ENCODE measurements at places on chromosomes 12 and 14. TPM values are rescaled to one million over a fixed set of nuclear protein-coding genes. Genes with fewer than 3 reads are reported as not detected.

The CLEC4D gene
- total RNA-seq = not detected

The SPIC gene
- not detected for total RNA-seq

- no peak for DNase-seq
These were observed at the start of gene NTS for GRCh38 chr12:85874031-85874461. Gene NTS, plus strand, starts transcription at chr12:85874295. Its CDS starts 109 bp downstream, at chr12:85874404.

GRCh38 chr14:43166163-43166562, 1340.9 kb downstream of the FSCB start:
- DNase-seq = no peak

DNA sequence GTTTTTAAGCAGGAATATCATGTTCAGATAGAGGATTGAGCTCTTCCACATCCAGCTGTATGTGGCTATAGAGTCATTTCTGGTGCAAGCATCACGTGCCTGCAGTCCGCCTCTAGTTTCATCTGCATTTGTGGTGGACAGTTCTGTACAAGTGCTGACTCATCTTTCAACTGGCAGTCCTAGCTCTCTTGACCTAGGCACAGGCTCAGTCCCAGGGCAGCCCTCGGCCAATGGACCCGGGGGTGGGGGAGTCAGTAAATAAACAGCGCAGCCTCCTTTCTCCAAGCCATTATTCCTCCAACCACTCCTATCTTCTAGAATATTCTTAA, 41.8 kb upstream of the FRMD6 start:
- DNase-seq = no peak

DNA sequence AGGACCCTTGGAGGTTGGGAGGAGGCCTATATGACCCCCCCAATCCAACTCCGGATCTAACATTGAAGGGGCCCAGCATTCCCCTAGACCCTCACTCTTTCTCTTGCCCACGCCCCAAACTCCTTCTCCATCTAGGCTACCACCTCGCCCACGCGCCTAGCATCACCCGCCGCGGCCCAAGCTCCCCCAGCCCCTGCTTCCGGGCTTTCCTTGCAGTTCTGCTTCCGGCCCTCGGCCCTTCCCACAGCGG, 445 bp downstream of the CERS5 start:
- no peak for DNase-seq

GRCh38 chr12:3863756-3864155, 9.4 kb downstream of the PARP11 start:
- no peak for DNase-seq

- peak; percentile 37 for DNase-seq
These were observed at the start of gene AVPR1A for GRCh38 chr12:63150713-63151622. Gene AVPR1A, minus strand, starts transcription at chr12:63151201. Its CDS starts 365 bp downstream, at chr12:63150836.

DNA sequence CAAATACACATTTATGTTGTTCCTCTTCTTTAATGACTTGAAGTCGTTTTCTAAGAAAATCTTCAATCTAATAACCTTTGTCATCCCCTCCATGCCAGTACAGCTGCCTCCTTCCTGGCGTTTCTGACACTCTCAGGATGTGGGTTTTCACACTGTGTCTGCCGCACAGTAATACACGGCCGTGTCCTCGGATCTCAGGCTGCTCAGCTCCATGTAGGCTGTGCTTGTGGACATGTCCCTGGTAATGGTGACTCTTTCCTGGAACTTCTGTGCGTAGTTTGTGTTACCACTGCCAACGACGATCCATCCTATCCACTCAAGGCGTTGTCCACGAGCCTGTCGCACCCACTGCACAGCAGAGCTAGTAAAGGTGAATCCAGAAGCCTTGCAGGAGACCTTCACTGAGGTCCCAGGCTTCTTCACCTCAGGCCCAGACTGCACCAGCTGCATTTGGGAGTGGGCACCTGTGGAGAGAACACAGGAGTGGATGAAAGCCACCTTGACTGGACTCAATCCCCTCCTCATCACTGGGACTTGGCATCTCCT, 1095.9 kb downstream of the TMEM121 start:
- DNase-seq = no peak

GRCh38 chr12:54421175-54421878, 2.3 kb upstream of the ITGA5 start:
- DNase-seq = peak; percentile 59

- DNase-seq = no peak
These were observed 21.4 kb downstream of the ITPK1 start for GRCh38 chr14:93094121-93094918.

All from heart right ventricle (tissue), 16 donors.